ENCODE measurements at places on chromosomes 13 and 19.

- DNase-seq = no peak
Measured at GRCh38 chr13:88074794-88075510, 403.8 kb downstream of the SLITRK5 start.

DNA sequence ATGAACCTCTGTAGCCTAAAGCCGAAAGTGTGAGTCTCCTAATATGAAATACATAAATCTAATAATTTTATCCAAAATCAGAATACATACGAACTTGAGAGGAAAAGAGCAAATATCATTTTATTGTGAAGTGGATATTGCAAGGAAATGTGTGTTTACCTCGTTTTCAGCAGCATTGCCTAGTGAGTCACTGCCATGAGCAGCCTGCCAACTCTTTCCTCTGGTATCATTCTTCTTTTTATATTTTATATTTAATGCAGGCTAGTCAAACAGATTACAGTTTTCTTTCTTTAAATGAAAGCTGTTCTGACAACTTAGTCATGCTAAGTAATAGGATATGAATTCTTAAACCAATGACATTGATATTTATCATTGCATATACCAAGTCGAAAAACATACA is 44.2 kb downstream of the EDNRB start:
- DNase-seq = no peak

DNA sequence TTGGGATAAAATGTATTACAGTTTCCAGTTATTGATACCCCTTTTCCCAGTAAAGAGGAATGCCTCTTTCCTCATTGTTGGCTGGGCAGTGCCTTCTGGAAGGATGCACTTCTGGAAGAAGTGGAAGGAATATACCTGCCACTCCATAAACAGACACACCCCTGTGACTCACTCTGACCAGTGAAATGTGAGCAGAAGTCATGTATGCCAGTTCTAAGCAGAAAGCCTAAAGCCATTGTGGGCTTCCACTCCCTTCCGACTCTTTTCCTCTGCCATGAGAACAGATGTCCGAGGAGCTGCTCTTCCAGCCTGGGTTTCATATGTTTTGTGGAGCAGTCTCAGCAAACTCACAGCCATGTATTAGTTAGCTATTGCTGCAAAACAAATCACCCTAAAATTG is 166.1 kb upstream of the SERP2 start:
- DNase-seq = no peak

DNA sequence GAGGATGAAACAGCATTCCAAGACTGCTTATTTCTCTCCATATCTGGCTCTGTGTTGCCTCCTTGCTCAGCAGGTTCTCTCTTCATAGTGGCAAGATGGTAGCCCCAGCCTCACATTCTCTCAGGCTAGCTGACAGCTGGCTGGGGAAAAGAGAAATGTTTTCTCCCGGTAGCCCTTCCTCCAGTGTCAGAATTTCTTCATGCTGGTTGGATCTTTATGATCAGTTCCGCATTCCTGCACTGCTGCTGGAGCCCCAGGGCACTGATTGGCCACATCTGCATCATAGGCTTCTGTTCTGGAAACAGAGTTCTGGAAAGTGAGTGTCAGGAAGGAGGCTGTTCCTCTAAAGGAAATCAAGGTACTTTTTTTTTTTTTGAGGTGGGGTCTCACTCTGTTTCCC is 24.6 kb downstream of the POP4 start:
- no peak for DNase-seq

DNA sequence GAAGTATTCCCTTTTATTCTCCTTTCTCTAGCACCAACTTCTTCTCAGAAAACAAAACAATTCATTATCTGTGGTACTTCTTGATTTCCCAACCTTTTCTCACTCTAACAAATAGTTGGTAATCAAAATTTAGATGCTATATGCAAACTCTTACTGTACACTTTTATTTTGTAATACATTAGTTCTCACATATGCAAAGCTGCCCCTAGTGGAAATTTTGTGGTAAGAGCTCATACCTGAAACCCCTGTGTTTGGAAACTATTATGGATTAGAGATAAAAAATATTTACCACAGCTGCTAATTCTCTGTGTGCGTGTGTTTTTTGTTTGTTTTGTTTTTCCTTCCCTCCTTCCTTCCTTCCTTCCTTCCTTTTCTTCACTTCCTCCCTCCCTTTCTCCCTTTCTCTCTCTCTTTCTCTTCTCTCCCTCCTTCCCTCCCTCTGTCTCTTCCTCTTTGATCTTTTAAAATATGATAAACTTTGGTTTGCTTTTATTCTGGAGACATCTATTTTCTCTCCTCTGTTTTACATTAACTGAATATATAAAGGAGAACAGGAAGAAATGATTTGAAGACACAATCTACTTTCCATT is 537.4 kb downstream of the SLITRK6 start:
- no peak for DNase-seq

DNA sequence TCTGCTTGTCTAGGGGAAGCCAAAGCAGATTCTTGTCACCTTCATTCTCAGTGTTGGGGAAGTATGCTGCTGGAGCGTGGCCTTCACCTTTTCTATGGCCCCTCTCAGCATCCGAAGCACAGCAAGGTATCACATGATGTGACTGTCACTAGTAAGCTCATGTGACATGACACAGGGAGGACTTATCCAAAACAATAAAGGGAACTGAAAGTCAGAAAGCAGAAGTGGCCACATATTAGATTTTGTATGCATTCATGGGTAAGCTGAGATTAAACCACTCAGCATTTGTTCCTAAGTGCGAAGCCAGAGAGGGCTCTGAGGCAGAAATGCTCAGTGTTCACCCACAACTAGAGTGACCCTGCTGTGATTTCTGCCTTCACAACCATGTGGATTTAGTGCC is 72.8 kb upstream of the PCDH8 start:
- peak; percentile 16 for DNase-seq

- DNase-seq = peak; percentile 15
Measured at GRCh38 chr19:33905937-33906577, 109.4 kb downstream of the KCTD15 start.

- no peak for DNase-seq
Measured at GRCh38 chr13:52765611-52766390, 26.2 kb upstream of the CNMD start.

DNA sequence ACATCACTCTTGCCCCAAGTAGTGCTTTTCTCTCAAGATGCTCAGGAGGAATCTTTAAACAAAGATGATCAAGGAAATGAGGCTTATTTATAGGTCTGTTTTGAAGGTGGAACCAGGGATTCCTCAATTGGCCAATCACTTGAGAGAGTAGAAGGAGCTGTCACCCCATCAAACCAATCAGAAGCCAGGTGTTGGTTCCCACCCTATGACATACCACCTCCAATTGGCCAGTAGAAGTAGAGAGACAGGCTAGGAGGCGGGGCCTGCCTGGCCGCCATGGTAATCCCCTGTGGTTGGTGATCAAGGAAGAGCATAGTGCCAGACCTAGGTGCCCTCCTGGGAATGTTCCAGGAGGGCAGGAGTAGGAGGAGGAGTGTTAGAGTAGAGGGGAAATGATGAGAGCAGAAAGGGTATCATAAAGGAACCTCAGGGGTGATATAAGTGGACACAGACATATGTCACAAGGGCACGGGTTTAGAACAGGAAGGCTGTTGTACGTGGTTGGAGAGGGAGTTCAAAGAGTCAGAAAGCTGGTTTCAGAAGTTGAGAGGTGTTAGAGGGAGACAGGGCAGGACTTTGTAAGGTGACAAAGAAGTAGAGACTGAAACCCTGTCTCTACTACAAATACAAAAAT is 10.5 kb downstream of the PMIS2 start:
- DNase-seq = peak; percentile 59

- no peak for DNase-seq
Measured at GRCh38 chr13:67549331-67549730, 319.2 kb upstream of the PCDH9 start.

DNA sequence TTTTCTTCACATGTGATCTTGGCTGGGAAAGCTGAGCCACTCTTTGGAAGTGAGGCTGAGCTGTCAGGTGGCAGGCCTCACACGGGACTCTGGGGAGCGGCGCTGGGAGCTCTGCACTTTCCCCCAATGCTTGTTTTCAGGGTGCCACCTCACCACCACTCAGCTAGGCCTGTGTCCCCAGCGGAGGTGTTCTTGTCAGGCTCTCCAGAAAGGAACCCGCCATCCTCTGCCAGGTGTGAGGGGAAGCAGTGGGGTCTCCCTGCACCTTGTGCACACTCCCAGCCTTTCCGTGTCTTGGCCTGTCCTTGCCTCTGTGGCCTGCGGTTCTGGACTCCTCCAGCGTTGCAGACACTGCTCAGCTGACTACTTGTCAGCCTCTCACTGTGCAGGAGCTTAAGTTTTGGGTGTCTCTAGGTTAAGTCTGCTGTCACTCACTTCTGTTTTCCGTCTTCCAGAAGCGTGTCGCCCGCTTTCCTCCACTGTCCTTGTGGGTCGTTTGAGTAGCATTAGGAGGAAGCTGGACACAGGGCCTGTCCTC is 51.9 kb downstream of the GGACT start:
- no peak for DNase-seq

GRCh38 chr13:45340422-45341033 is 455 bp downstream of the TPT1 start:
- DNase-seq = peak; percentile 82

- no peak for DNase-seq
Measured at GRCh38 chr13:44158881-44159632, 214.6 kb upstream of the SERP2 start.

DNA sequence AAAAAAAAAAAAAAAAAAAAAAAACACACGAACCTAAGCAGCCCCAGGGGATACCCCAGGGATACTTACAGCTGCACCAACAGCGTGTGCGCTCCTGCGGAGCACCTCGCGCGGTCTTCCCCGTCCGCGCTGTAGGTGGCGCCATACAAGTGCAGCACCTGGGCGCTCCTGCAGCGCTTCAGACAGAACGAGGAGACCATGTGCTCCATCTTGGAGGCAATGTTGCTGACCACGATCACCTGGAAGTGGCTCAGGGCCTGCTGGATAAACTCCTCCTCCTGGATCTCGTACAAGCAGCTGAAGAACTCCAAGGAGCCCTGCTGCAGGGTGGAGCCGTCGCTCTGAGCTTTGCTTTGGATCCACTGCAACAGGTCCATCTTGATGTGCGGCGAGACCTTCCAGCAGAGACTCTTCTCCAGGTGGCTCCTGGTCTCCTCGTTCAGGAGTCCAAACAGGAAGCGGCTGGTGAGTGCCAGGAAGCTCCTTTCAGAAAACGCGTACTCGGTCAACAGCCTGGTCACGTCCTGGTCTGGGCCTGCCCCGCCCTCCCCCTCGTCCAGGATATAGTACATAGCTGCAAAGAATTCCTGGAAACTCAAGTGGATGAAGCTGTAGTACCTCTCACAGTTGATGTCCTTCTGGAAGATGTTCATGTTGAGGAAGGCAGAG is 14.5 kb downstream of the NLRP12 start:
- DNase-seq = no peak

DNA sequence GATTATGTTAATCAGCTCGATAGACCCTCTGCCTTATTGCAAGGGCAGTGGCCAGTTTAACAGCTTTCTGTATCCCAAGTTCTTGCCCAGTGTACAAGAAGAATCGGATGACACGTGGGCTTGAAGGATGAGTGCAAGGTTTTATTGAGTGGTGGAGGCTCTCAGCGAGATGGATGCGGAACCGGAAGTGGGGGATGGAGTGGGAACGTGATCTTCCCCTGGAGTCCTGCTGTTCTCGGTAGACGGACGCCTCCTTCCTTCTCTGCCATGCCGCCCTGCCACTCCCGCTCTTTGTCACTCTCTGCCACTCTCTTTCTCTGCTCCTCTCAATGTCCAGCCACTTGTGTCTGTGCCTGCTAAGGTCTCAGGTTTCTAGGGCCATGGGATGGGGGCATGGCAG is 21.0 kb downstream of the RFXAP start:
- DNase-seq = no peak

DNA sequence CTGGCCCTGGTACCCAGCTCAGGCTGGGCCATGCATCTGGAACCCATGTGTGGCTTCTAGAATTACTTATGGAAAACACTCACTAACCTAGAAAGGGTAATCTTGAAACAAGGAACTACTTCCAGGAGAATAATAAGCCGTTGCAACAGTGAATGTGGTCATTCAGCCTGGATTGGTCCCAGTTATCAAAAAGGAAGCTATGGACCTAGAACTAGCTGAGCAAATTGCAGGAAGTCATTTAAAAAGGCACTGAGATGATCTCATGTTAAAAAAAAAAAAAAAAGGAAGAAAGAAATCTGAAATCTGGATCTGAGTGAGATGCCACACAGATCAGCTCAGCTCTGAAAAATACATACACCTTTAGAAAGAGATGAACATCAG is 59.6 kb downstream of the DCT start:
- DNase-seq = no peak

DNA sequence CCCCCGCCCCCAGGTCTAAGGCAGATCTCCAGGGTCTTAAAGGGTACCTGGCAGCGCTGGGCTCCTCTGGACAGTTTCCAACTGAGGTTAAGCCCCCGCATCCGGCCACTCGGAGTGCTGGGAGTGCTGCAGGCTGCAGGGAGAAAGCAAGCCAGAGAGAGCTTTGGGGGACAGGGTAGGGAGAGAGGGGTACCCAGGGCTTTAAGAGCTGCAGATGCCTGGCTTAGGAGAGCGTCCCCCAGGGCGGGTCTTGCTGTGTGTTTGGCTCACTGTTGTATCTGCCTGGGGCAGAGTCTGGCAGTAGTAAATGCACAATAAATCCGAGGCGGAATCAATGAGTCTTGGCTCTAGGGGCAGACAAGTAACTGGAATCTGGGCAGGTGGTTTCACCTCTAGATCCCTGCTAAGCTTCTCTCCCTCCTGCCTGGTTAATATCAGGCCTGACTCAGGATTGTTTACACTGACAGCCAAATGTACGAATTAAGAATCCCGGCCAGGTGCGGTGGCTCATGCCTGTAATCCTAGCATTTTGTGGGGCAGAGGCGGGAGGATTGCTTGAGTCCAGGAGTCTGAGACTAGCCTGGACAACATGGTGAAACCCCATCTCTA is 798 bp upstream of the COX6B2 start:
- DNase-seq = no peak

DNA sequence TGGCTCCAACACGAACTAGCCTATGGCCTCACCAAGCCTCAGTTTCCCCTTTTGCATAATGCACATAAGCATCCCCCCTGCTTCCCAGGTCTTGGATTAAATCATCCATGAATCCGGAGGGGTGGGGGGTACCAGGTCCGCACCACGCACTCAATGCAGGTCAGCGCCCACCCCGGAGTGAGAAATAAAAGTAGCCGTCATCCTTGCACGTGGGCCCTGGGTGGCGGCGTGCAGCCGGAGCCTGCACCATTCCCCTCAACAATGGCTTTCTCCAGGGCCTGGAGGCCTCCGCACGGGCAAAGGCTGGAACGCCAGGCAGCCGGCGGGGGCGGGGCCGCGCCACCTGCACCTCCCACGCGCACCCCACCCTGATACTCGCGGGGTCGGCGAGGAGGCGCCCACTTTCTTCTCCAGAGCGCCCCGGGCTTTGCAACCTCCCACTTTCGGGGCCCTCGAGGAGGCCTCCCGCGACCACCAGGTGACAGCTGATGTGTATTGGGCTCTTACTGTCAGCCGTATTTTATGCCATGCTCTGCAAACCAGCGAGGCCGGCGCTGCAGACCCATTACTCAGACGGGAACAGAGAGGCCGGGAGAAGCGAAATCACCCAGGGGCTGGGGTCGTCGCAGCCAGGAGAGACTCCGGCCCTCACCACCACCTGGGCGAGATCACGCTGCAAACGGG is 767 bp upstream of the GADD45B start:
- DNase-seq = peak; percentile 83
